ENCODE measurements at places on chromosomes 11 and 22. TPM values are rescaled to one million over a fixed set of nuclear protein-coding genes. Genes with fewer than 3 reads are reported as not detected.

DNA sequence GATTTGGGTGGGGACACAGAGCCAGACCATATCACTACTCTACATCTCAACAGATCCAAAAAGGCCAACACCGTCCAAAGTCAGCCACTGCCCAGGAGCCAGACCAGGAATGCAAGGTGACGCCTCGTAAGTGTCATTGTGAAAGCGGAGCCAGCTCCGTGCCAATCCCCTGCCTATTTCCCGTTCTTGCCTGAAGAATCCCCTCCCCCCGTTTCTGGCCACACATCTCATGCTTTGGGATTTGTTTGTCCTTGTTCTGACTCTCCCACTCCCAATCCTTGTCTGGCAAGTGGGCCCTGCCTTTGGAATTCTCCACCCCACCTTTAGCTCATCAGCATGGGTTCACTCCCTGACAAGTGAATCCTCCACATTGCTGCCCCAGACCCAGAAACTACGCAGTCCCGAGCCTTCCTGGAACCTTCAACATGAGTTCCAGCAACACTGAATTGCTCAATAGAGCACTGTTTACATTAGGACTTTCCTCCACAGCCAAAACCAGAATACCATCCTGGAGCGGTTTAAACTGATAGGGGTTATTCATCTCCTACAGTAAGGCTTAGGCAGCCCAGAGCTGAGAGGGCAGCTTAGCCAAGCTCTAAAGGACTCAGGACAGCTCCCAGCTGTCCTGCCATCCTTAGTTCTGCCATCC lies 6.0 kb upstream of the SLC35C1 start:
- no peak for DNase-seq

The CABP4 gene
- polyA plus RNA-seq: 0.88 TPM

The ANKK1 gene
- not detected for polyA plus RNA-seq

DNA sequence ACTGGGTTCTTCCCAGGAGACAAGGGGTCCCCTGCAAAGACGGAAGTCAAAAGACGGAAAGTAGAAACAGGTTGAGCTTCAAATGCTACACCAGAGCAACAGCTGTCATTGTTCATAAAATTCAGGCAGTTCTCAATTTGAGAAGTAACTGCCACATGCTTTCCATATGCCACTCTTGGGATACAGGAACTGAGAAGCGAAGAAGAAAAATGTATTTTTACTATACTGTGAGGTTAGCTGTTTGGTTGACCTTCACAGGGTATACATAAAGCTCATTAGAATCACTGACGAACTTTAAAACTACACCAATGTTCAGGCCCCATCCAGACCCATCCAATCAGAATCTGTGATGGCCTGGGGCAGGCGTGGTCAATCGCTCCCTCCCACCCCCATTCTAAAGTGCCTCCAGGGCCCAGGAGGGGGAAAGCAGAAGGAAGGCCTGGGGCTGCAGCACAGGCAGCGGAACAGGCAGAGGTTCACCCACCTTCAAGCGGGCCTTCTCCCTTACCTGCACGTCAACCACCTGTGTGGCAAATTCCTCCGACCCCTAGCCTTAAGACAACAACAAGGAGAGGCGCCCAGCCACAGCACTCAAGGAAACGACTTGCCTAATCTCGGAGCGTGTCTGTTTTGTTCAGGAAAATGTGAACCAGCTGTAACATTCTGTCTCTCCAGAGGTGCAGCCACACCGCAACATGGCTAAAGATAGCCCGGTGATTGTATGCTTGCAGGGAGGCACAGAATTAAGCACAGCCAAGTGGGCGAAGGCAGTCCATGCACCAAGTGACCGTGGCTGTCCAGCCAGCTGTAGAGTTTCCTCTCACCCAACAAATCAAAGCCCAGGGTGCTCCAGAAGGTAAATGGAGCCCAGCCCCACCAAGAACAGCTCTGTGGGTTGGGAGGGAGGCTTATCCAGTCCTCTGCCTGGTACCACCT lies 82.6 kb downstream of the MICAL3 start:
- DNase-seq: no peak

- DNase-seq: no peak
Measured at GRCh38 chr11:116335078-116335477, 437.7 kb downstream of the BUD13 start.

The MAPK8IP1 gene
- polyA plus RNA-seq: 18.2 TPM

The SERGEF gene
- polyA plus RNA-seq: 11.8 TPM

- DNase-seq: no peak
Measured at GRCh38 chr11:34158661-34159060, 53.2 kb downstream of the NAT10 start.

Measured in muscle of back (tissue), 13 donors.